ENCODE measurements at places on chromosomes 2 and 18. TPM values are rescaled to one million over a fixed set of nuclear protein-coding genes. Genes with fewer than 3 reads are reported as not detected.

DNA sequence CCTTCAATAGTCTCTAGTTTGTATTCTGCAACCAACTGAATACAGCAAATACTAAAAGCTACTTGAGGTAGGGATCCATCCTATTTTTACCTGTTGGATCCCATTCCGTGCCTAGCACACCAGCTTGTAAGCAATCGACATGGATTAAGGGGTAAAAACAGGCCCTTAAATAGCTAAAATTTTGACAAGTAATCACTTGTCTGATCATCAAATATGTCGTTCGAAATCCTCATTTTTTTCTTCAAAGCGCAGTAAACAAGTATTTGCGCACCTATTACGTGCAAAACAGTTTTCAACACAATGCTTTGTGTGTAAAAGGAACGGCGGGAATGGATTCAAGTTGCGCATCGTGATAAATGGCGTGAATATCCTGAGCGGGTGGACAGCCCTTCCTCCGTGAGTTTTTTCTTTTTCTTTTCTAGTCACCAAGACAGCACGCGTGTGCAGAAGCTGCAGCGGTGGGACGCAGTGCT is 1.4 kb upstream of the ACVR2A start:
- peak overlapping the region; percentile 90 for H3K4me3 ChIP-seq
- H3K27ac ChIP-seq: peak overlapping the region; percentile 56
- no peak for DNase-seq
- peaks cover 29% of the 10 kb centered on the region for H3K27me3 ChIP-seq

- H3K36me3 ChIP-seq: no peaks in the 10 kb centered on the region
- no peak overlapping the region for H3K4me3 ChIP-seq
- no peaks in the 10 kb centered on the region for H3K27me3 ChIP-seq
- H3K27ac ChIP-seq: no peak overlapping the region
Measured at GRCh38 chr18:78774741-78775141, 204.9 kb upstream of the SALL3 start.

- DNase-seq: no peak
- no peaks in the 10 kb centered on the region for H3K4me1 ChIP-seq
- no peaks in the 10 kb centered on the region for H3K36me3 ChIP-seq
Measured at GRCh38 chr2:222178450-222178849, 120.3 kb downstream of the PAX3 start.

DNA sequence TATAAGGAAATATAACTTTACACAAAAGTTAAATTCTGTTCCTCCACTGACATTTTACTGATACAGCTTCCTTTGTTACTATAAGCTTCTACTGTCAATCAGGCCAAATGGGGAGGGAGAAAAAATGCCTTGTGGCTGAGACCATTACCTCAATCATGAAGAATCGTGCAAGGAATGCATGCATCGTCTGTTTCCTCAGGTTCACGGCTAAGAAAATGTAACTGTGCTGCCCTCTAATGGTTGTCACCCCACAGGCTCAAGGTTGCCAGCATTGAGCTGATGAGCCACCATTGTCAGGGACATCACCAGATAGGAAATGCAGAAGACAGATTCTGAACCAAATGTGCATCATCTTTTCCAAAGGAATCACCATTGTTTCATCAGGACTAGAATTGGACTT is 426.9 kb downstream of the CDH2 start:
- H3K36me3 ChIP-seq: peaks cover 3% of the 10 kb centered on the region
- no peaks in the 10 kb centered on the region for H3K4me1 ChIP-seq
- DNase-seq: no peak
- no peak overlapping the region for H3K4me3 ChIP-seq
- no peaks in the 10 kb centered on the region for H3K27me3 ChIP-seq

DNA sequence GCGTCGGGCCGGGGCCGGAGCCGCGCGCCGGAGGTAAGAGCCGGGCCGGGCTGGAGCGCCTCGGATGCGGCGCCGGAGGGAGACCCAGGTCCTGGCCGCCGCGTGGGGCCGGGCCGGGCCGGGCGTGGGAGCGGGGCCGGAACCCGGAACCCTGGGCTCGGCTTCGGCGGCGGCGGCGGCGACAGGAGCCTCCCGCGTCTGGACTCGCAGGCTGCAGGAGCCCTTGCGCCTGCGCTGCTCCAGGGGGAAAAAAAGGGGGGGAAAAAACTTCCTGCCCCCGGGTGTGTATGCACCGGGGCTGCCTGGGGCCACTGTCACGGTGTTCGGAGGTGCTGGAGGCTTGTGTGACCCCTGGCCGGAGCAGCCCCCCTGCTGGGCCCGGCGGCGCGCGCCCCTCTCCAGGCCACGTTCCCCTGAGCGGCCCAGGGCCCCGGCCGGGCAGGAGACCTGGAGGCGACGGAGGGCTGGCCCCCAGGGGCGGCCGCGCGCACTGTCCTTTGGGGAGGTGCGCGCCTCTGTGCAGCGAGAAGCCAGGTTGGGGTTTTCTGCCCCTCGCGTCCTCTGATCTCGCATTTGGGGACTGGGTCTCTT is 864 bp downstream of the KLHL29 start:
- peak overlapping the region; percentile 93 for H3K4me3 ChIP-seq
- peaks cover 79% of the 10 kb centered on the region for H3K27me3 ChIP-seq
- peaks cover 38% of the 10 kb centered on the region for H3K4me1 ChIP-seq
- H3K36me3 ChIP-seq: peaks cover 3% of the 10 kb centered on the region
- no peak overlapping the region for H3K27ac ChIP-seq
- DNase-seq: peak; percentile 16

DNA sequence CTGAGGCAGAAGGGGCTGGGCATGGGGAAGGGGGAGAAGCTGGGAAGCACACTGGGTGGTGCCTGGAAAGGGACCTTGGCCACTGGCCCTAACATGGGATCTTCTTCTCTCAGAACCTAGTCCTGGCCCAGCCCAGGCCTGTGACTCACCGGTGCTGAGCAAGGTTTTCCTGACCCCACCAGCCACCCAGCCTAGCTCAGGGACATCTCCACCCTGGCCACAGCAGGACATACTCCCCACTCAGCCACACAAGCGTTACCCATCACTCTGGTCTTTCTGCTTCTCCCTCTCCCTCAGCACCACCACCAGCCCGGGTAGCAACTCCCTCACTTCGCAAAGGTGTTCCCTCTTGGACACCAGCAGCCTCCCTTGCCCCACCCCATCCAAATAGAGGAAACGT is 22.8 kb downstream of the TNS1 start:
- no peaks in the 10 kb centered on the region for H3K4me1 ChIP-seq
- peaks cover 7% of the 10 kb centered on the region for H3K27me3 ChIP-seq
- H3K4me3 ChIP-seq: no peak overlapping the region
- H3K36me3 ChIP-seq: no peaks in the 10 kb centered on the region

- DNase-seq: no peak
- peaks cover 41% of the 10 kb centered on the region for H3K36me3 ChIP-seq
- H3K27me3 ChIP-seq: no peaks in the 10 kb centered on the region
- H3K4me3 ChIP-seq: no peak overlapping the region
- peak overlapping the region; percentile 73 for H3K27ac ChIP-seq
- peaks cover 25% of the 10 kb centered on the region for H3K4me1 ChIP-seq
Measured at GRCh38 chr2:135931776-135932443, 53.5 kb downstream of the DARS1 start.

DNA sequence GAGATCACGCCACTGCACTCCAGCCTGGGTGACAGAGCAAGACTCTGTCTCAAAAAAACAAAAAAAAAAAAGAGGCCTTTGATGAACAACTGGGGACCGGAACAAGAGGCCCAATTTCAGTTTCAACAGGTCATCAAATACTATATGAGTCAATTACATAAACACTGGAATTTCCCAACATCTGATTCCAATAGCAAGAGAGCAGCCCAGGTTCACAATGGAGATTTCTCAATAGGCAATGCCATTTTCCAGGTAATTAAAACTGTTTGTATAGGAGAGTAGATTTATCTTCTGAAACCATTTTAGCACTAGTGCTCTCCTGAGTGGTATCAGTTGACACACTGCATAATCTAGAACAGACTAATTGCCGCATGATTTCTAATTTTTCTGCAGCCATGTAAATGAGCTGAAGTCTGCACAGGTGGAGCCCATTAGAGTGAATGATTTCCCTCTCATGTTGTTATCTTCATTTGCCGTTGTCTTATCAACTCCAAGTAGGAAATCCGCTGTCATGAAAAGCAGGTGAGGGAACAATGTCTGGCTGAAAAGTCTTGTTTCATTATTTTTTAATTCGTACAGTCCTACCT is 264.1 kb upstream of the MEIS1 start:
- no peaks in the 10 kb centered on the region for H3K4me1 ChIP-seq
- H3K4me3 ChIP-seq: no peak overlapping the region
- no peak for DNase-seq
- no peak overlapping the region for H3K27ac ChIP-seq

DNA sequence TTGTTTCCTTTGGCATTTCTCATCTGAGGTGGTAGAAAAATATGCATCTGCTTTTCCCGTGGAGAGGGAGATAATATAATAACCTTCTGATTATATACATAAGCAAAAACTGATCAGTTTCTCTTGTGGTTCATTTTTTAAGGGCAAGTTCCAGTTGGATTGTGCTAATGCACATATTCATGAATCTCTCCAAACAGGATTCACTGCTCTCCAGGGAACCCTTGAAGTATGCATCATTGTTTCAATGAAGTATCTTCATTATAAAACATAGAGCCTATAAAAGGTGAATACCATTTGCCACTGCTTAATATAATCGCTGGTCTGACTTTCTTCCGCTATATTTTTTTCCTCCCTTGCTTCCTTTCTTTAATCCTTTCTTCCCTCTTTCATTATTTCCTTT is 384.7 kb downstream of the FIGN start:
- peaks cover 7% of the 10 kb centered on the region for H3K27me3 ChIP-seq
- no peak overlapping the region for H3K27ac ChIP-seq
- H3K4me1 ChIP-seq: no peaks in the 10 kb centered on the region
- no peak overlapping the region for H3K4me3 ChIP-seq
- H3K36me3 ChIP-seq: no peaks in the 10 kb centered on the region

- peaks cover 10% of the 10 kb centered on the region for H3K36me3 ChIP-seq
- peaks cover 49% of the 10 kb centered on the region for H3K4me1 ChIP-seq
- peak overlapping the region; percentile 96 for H3K27ac ChIP-seq
- no peaks in the 10 kb centered on the region for H3K27me3 ChIP-seq
- H3K4me3 ChIP-seq: peak overlapping the region; percentile 92
- no peak for DNase-seq
Measured at GRCh38 chr18:74631623-74632350, 34.1 kb downstream of the ZNF407 start.

DNA sequence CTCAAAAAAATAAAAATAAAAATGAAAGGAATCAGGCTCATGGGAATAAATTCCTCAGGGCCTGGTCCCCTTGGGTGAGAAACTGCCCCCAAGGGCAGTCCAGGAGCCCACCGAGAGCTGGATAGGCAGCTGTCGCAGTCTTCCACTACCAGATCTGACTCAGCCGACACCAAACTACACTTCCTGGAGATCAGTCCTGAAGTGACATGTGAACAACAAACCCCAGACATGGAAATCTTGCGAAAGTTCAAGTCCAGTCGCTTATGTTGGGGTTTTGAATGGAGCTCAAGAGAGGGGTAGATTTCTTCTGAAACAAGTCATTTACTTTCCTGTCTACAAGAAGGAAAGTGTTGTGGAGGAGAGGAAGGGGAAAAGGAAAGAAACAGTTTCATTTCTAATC is 12.9 kb downstream of the ADCY3 start:
- H3K27ac ChIP-seq: no peak overlapping the region
- H3K4me1 ChIP-seq: peaks cover 6% of the 10 kb centered on the region
- peaks cover 27% of the 10 kb centered on the region for H3K36me3 ChIP-seq
- H3K27me3 ChIP-seq: no peaks in the 10 kb centered on the region
- H3K4me3 ChIP-seq: no peak overlapping the region
- DNase-seq: no peak

GRCh38 chr18:10519366-10519765 is 6.5 kb upstream of the NAPG start:
- H3K27ac ChIP-seq: no peak overlapping the region
- peaks cover 40% of the 10 kb centered on the region for H3K27me3 ChIP-seq
- no peak overlapping the region for H3K4me3 ChIP-seq
- no peak for DNase-seq

- H3K27me3 ChIP-seq: peaks cover 16% of the 10 kb centered on the region
- peak overlapping the region; percentile 90 for H3K27ac ChIP-seq
- peak overlapping the region; percentile 86 for H3K4me3 ChIP-seq
Measured at GRCh38 chr2:239298116-239298804, 102.6 kb downstream of the HDAC4 start.

DNA sequence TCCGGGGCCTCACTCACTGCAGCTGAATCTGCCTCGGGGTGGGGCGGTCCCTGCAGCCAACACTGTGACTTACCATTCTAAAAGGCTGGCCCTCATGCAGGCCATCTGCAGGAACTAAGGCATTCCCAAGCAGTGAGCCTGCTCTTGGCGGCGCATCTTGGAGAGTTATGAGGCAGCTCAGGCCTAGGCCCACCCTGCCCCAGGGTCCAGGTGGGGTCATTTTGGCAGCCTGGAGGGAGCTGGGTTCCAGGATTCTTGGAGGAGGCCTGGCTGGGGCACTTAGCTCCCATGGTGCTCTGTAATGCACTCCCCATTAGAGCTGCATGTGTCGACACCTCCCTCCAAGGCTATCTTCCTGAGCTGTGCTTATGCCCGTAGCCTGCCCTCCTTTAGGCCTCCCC is 14.8 kb upstream of the BIN1 start:
- no peaks in the 10 kb centered on the region for H3K27me3 ChIP-seq
- H3K36me3 ChIP-seq: no peaks in the 10 kb centered on the region
- H3K27ac ChIP-seq: no peak overlapping the region
- H3K4me1 ChIP-seq: no peaks in the 10 kb centered on the region
- no peak for DNase-seq
- no peak overlapping the region for H3K4me3 ChIP-seq

DNA sequence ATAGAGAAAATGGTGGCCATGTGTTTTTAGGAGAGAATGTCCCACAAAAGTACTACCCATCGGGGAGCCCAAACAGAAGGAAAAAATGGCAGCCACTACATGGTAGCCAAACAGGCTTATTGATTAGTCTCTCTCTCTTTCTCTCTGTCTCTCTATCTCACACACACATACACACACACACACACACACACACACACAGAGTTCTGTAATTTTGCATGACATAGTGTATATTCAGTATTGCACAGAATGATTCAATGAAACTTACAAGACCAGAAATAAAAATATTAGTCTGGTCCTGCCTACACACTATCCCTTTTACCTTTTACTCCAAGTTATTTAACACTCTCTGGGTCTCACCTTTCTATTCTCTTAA is 124.8 kb upstream of the SLC39A10 start:
- peaks cover 70% of the 10 kb centered on the region for H3K4me1 ChIP-seq
- DNase-seq: no peak
- peak overlapping the region; percentile 98 for H3K4me3 ChIP-seq
- peak overlapping the region; percentile 99 for H3K27ac ChIP-seq

GRCh38 chr18:39350945-39351344 is 1785.3 kb upstream of the CELF4 start:
- DNase-seq: no peak
- H3K4me1 ChIP-seq: no peaks in the 10 kb centered on the region
- H3K36me3 ChIP-seq: no peaks in the 10 kb centered on the region
- H3K4me3 ChIP-seq: no peak overlapping the region
- H3K27ac ChIP-seq: no peak overlapping the region
- H3K27me3 ChIP-seq: no peaks in the 10 kb centered on the region

- H3K27ac ChIP-seq: no peak overlapping the region
- H3K27me3 ChIP-seq: peaks cover 16% of the 10 kb centered on the region
- DNase-seq: no peak
- no peaks in the 10 kb centered on the region for H3K4me1 ChIP-seq
- H3K36me3 ChIP-seq: no peaks in the 10 kb centered on the region
Measured at GRCh38 chr2:29235411-29235810, 120.2 kb downstream of the CLIP4 start.

NT5C1B gene
- not detected for total RNA-seq

DSG1 gene
- not detected for total RNA-seq

DBI gene
- total RNA-seq: 58.7 TPM

NMS gene
- not detected for total RNA-seq

ZNF892 gene
- 4.1 TPM for total RNA-seq

MARCHF4 gene
- total RNA-seq: not detected

TMEM17 gene
- 0.32 TPM for total RNA-seq

MREG gene
- 9.0 TPM for total RNA-seq

CCDC138 gene
- total RNA-seq: 11.7 TPM

LRP2 gene
- total RNA-seq: 0.37 TPM
